ENCODE measurements at places on chromosomes 6 and 20. TPM values are rescaled to one million over a fixed set of nuclear protein-coding genes. Genes with fewer than 3 reads are reported as not detected.
A peak's percentile ranks its signal among the peaks of the same experiment; 100 is the strongest.

DNA sequence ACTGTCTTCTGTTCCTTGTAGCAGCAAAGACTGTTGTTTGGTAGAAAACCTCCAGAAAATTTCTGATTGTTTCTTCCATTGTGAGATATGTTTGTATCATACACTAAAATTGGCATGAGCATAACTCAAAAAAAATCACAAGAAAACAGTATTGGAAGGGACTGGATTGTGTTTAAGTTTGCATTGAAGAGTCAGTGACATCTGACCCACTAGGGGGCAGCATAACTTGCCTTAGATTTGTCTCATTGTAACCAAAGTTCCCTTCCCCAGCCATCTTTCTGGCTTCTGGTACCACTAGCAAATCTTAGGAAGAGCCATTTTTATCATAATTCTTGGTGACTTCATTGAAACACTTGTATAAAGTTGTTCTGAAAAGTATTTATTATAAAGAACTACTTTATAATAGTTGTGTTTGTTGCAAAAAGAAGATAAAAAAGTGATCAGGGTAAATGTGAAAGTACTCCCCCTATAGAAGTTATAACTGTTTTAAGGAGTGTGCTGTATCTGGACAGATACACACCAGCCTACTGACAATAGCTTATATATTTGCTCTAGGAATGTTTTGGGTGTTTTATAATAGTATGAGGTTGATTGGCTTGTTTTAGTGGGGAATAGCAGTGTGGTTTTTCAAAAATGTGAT lies 7.7 kb downstream of the CSTF1 start:
- peak; percentile 47 for DNase-seq

- no peak for DNase-seq
Observed at GRCh38 chr6:11803591-11803971, 25.0 kb upstream of the ADTRP start.

The POU5F1 gene
- total RNA-seq, result not detected

The GSTA1 gene
- not detected for total RNA-seq

The SLC35F1 gene
- total RNA-seq, result not detected

Measured in activated T-helper 1 cell treated with anti-CD3 and anti-CD28 coated beads, Interleukin-12 subunit alpha, Interleukin-12 subunit beta, Interleukin-2, Interleukin-4 antibody, amounts not matched to agents 30 ng/mL and 10 ng/mL and 1 ng/mL, durations not matched to agents 14 hours and 24 hours and 36 hours (primary cell).